ENCODE measurements at places on chromosomes 11 and 22. TPM values are rescaled to one million over a fixed set of nuclear protein-coding genes. Genes with fewer than 3 reads are reported as not detected.

Gene ACCS
- total RNA-seq: 11.4 TPM

Gene UBE2L3
- total RNA-seq: 87.5 TPM

Gene MRGPRX3
- not detected for total RNA-seq

Gene OR52H1
- total RNA-seq: not detected

Gene APOL6
- total RNA-seq: 10.7 TPM

Gene RFPL1
- not detected for total RNA-seq

Gene CARNS1
- 0.18 TPM for total RNA-seq

- no peak for DNase-seq
These were observed 102.8 kb downstream of the ARHGAP32 start for GRCh38 chr11:129089279-129089678.

GRCh38 chr11:765025-765801 lies 12.1 kb downstream of the GATD1 start:
- no peak for DNase-seq

GRCh38 chr11:103465555-103466140 lies 356.4 kb downstream of the DYNC2H1 start:
- DNase-seq: no peak

GRCh38 chr11:114094516-114094915 lies 35.0 kb downstream of the ZBTB16 start:
- DNase-seq: no peak

DNA sequence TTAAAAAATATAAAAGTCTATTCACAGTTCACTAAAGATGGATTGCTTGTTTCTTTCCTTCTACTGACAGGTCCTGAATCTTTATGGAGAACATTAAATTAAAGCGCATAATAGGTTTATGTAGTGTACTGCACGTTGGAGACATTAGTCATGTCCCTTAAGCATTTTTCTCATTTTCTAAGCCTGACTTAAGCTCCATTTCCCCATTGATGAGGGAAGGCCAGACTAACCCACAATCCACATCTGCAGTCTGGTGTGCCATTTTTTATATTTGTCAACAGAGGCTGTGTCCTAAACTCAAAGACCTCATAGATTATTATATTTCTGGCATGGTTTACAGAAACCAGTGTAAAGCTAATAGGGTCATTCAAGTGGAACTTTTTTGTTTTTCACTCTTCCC lies 39.9 kb downstream of the CADM1 start:
- DNase-seq: no peak

- no peak for DNase-seq
These were observed 851.3 kb downstream of the TBC1D22A start for GRCh38 chr22:47613606-47614350.

DNA sequence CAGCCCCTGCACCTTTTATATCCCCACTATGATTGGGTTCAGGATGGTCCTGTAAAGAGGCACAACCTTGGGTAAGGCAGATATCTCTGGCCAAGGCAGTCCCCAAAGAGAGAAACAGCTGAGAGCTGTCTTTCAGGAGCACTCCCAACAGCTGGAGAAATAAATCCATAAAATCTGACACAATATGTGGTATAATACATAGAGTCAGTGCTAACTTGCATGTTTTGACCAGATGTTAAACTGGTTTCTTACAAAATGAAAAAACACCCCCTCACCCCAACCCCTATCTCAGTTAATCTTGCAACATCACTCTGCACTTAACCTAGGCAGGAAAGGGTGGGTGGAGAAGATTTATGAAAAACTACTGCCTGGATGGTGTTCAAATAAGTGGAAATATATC lies 44.0 kb upstream of the C11orf87 start:
- no peak for DNase-seq

DNA sequence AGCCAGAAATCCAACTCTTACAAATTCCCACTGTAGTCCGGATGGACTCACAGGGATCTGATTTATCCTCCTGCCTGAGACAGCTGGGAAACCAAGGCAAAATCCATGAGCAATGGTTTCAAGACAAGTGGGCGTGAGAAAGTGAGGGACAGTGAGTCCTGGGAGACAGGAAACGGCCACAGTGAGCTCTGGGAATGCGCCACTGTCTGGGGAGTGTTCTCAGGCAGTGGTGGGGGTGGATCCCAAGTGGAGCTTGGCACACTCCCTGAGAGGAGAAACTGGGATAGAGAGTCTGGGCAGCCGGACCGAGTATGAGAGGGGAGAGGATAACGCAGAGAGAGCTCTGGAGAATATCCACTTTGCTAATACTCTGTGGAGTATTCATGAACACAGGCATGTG lies 9.8 kb downstream of the IL17REL start:
- no peak for DNase-seq

DNA sequence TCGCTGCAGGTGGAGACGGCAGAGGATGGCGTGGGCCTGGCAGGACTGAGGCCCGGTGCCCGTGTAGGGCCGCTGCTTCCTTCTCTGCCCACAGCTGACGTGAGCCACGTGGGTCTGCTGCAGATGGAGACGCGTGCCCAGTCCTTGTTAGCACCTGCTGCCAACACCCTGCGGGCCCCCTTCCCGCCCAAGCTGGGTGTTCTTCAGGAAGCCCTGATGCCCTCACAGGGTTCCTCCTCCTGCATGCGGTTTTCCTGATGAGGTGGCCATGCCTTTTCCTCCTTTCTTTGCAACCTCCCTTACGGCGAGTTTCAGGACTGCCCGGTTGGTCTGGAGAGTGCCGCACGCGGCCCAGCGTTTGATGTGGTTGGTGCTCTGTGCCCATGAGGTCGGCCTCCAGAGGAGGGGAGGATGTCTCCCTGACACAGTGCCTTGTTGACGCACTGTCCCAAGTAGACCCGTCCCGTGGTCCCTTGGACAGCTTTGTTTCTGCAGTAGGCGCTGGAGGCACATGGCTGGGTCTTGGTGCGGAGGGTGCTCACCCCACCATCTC lies 44.7 kb downstream of the AP2A2 start:
- no peak for DNase-seq

DNA sequence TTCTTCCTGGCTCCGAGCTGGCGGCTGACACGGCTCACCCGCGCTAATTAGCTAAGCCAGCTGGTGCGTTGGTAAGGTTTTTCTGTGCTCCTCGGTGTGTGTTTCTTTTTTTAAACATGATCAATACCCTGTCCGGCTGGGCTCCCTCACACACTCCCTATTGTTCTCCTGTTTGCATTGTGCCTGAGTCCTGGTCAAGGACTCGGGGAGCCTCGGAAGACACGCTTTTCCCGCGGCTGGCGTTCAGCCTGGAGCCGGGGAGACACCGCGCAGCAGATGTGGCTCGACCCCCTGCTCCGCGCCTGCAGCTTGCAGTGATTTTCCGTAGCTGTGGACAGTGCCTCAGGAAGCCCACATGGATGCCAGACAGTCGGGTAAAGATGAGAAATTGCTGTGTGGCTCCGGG lies 454.9 kb upstream of the CADM1 start:
- DNase-seq: no peak

GRCh38 chr22:41648432-41648831 lies 27.3 kb downstream of the XRCC6 start:
- DNase-seq: no peak

DNA sequence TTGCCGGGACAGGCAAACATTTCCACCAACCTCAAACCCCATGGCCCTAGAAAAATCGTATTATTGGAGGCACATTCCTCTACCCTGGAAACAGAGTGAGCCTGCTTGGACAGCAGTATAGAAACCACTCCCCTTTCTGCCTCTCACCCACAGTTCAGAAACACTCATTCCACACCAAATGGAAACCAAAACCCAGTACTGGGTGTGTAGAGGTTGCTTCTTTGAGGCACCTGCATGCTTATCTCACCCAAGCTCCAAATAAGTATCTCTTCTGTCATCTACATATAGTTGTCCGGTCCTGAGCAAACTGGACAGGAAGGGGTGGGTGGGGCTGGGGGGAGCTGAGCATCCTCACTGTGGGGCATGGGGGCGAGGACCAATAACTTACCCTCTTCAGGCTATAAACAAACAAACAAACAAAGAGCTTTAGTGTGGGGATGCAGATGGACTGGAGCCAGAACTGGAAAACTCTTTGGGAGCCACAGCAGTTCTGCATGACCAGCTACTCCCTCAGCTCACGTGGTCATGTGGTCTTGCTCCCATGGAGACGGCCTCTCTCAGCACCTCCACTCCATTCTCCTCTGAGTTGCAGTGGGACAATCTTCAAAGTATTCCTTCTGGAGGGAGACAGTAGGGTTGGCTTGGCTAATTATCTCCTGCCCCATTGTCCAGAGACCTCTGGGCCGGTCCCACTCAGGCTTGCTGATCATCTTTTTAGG lies 1.0 kb upstream of the PLAAT2 start:
- no peak for DNase-seq

GRCh38 chr11:65280646-65281045 lies 18.9 kb downstream of the POLA2 start:
- DNase-seq: no peak

All from glomerular endothelial cell (primary cell).